Sciatic nerve (tissue), 2 donors: ENCODE measurements at places on chromosomes 12 and 14. TPM values are rescaled to one million over a fixed set of nuclear protein-coding genes. Genes with fewer than 3 reads are reported as not detected.

Gene LALBA
- not detected for total RNA-seq

Gene FSCB
- 0.36 TPM for total RNA-seq

Gene VASH1
- total RNA-seq: 19.3 TPM

Gene RAD51AP1
- total RNA-seq: 1.4 TPM

Gene OASL
- total RNA-seq: 1.3 TPM

Gene TSPAN8
- total RNA-seq: 76.1 TPM

Gene KRT85
- total RNA-seq: not detected

Gene DLGAP5
- 0.31 TPM for total RNA-seq

Gene MGP
- 1,381 TPM for total RNA-seq

Gene IL22
- total RNA-seq: not detected

Gene SCAF11
- total RNA-seq: 156 TPM

Gene GRIP1
- total RNA-seq: 2.5 TPM

DNA sequence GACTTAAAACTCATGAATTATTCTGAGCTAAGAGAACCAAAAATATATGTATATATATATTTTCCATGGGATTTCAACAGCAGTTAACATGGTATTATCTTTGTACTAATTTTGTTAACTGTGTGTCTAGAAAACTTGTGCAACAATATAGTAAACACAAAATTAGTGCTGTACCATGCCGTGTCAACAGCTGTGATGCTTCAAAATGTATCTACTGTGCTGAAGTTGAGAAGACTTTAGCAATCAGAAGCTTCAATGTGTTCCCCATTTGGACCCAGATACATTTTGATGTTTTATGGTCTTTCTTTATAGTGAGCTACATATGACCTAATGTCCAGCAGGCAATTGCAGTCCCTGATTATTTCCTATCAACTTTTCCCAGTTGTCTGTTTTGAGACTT, 405.7 kb downstream of the DIO2 start:
- no peak for DNase-seq

GRCh38 chr14:39367387-39367751, 64.9 kb downstream of the FBXO33 start:
- DNase-seq: no peak

GRCh38 chr12:47165934-47166333, 86.2 kb upstream of the AMIGO2 start:
- DNase-seq: no peak

DNA sequence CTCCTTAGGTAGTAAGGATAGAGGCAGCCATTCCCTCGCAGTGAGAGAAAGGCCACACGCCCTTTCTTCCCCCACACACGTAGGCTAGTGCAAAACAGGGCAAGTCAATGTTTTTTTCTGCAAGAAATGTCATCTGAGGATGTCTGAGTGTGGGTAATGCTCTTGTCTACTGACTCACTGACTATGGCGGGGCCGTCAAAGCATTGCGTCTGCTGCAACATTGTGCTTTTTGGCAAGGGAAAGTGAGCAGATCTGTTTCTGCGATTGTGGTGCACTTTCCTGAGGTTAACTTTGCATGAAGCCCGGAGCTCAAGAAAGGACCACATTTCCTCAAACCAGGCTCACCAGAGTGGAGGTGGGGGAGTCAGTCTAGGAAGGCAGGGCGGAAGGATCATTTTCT, 181.6 kb upstream of the GZMB start:
- DNase-seq: no peak

DNA sequence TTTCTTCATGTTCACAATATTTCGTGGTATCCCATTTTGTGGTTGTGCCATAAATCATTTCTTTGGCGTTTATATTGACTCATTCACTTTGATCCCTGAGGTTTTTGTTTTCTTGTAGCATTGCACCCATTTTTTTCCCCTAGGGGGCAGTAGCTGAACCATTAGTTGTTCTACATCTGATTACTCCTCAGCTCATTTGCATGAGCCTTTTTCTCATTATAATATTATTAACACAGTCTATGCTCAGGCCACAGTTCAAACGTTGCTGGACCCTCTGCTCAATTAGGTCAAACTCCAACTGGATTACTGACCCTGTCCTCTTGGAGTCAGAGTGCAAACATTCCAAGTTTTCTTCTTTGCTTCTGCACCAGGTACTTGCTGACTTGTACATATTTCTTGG, 475.4 kb upstream of the SEL1L start:
- no peak for DNase-seq

DNA sequence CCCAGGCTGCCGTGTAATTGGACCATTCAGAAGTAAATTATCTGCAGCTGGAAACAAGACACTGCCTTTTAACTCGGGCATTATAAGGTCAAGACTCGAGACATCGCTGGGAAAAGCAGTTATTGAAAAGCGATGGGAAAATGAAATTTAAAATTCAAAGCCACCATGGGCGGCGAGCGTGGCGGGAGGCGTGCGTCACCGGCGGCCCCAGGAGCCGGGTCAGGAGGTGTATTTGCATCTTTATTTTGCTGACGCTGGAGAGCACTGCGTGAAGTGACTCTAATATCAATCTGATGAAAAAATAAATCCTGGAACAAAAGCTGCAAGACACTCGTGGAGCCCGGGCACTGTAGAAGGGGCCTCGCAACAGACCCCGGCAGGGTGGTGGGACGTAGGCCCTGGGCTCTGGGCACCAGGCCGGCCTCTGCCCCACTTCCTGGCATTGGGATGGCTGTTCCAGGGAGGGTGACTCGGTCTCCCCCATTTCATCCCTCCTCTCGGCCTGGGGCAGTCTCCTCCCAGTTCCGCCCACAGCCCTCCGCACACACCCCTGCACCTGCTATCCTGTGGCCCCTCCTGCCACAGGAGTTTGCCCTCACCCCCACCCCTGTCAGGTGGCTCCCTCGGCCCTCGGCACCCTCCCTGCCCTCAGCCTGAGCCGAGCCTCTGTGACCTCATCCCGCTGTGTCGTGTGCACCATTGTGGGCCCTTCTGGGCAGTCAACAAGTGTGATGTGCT, 196.2 kb downstream of the KIF26A start:
- DNase-seq: peak; percentile 39

- no peak for DNase-seq
Measured at GRCh38 chr14:74634964-74635363, 22.9 kb upstream of the LTBP2 start.

GRCh38 chr12:14473707-14474287, 93.9 kb downstream of the PLBD1 start:
- DNase-seq: no peak

DNA sequence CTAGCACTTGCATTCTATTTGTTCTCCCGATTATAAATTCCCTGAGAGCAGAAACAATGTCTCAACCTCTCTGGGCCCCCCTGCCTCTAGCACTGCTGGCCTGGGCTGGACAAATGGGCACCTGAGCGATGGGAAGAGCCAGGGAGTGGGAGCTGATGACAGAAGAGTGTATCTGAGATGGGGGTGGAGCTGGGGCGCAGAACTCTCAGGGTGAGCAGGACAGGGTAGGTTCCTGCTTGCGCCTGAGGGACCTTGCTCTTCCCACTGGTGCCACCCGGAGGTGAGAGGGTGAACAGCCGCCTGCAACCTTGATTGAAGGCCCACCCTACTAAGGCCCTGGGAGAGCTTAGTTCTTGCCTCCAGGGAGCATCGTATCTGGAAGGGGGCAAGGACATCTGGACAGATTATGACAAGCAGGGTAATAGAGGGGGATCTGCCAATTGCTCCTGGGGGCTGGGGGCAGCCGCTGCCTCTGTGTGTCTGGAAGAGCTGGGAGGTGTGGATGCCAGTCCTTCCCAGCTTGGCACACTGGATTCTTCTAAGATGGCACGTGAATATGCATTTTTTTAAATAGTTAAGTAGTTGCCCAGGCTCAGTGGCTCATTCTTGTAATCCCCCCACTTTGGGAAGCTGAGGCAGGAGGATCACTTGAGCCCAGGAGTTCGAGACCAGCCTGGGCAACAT, 43.0 kb upstream of the TSPAN9 start:
- DNase-seq: peak; percentile 76

GRCh38 chr12:62694116-62694515, 227.5 kb downstream of the MON2 start:
- DNase-seq: no peak

DNA sequence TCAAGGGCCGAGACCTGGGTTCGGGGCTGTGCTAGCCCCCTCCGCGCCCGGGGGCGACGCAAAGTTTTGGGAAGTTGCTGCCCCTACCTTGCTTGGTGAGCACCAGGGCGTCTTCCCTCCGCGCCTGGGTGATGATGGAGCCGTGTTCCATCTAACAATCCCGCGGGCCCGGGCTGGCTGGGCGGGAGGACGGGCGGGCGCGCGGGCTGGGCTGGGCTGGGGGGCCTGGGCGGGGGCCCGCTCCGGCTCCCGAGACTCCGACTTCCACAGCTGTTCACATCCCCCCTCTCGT, 298 bp downstream of the CTDSP2 start:
- DNase-seq: no peak

DNA sequence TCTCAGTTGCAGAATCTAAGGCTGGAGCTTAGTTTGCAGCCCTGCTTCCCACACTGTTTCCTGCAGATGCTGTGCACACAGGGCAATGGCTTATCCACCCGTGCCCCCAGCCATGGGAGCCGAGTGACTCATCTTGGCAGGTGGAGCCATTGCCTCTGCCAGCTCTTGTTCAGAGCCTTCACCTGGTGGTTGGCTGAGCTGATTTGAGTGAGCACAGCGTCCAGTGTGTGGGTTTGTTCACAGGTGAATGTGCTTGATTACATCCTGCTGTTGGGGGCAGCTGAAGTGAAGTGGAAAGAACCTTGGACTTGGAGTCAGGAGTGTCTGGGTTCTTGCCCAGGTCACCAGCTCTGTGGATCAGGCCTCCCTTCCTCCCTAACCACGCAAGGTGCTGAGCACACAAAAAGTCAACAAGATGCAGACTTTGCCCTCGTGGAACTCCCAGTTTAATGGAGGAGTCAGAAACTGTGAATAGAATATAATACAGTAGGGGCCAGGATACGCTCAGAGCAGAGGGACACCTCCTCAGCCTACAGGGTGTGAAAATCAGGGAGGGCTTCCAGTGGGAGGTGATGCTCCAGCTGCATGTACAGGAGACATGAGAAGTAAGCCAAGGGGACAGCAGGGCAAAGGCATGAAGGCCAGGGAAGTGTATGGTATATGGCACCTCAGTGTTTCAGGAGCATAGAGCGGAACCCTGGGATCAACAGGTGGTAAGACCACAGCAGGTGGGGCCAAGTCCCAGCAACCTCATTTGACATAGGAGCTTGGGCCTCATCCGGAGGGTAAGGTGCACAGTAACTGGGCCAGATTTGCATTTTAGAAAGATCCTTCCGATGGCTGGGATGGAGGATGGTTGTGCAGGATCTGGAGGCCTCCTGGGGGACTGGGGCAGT, 22.8 kb downstream of the JDP2 start:
- no peak for DNase-seq

- DNase-seq: no peak
Measured at GRCh38 chr12:131640525-131640924, 70.4 kb upstream of the SFSWAP start.

DNA sequence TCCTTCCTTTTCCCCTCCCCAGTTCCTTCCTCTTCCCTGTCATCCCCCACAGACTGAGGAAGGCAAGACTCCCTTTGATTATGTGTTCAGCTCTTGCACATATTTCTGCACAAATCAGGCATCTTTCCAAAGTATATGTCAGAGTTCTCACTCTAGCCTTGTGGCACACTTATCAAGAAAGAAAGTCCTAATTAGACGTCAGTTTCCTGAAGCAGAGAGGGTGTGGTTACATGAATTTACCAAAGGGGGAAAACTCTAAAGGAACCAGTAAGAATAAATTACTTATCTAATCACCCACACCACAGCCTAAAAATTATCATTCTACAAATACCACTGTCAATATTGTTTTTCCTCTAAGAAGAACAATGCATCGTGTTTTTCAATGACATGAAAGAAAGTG, 120.7 kb upstream of the GRIP1 start:
- DNase-seq: no peak

DNA sequence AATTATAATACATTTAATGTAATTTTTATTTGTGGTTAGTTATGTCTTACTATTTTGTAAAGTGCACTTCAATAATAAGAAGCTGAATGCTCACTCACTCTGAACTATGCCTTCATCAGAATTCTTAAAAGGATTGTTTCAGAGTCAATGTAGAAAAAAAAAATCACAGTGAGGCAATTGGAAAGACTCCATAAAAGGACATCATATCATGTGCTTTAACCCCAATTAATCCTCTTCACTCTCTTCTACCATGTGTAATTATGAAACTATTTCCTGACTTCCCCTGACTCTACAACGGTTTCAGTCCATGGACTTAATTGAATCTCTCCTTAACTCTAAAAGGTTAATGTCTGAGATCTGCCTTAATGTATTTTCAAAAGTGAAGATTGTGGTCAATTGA, 250.4 kb upstream of the ALG10 start:
- no peak for DNase-seq

DNA sequence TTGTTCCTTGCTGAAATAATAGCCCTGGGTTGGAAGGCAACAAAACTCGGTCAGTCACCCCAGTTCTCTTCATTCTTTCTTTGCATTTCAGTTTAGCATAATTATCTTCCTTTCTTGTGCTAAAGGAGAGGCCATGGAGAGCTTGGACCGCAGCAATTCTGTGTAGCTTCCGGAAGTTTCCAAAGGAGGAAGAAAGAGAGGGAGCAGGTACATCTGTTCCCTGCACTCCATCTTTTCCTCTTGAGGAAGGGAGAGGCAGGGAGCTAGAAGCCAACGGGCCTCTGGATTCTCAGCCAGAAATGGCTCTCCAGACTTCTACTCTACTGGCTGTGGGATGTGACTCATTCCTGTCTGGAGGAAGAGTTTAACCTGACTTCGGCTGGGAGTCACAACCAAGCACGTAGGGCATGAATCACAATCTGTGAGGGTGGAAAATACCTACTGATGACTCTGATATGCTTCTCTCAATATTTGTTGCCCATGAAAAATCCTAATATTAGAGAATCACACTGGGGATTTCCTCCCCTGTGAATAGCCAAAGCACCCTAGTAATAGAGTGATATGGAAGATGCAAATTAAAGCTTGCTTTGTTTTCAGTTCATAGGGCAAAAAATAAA, 17.0 kb downstream of the ANO6 start:
- DNase-seq: no peak

GRCh38 chr14:75570797-75571196, 7.6 kb upstream of the FLVCR2 start:
- no peak for DNase-seq

DNA sequence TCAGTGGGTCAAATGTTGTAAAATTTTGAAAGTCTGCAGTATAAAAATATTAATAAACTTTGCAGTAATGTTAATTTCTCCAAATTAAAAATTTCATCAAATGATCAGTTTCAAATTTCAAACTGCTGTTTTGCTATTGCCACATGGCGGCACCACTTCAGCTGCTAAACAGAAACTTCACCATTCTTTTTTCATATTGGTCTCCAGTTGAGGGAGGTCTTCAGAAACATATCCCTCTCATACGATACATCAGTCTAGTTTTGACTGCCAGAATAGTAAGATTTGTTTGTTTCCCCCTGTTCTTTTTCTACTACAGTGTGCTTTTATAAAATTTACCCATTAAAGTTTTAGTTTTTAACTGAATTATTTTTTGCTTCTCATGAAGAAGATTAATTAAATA, 4.2 kb upstream of the TRHDE start:
- no peak for DNase-seq

DNA sequence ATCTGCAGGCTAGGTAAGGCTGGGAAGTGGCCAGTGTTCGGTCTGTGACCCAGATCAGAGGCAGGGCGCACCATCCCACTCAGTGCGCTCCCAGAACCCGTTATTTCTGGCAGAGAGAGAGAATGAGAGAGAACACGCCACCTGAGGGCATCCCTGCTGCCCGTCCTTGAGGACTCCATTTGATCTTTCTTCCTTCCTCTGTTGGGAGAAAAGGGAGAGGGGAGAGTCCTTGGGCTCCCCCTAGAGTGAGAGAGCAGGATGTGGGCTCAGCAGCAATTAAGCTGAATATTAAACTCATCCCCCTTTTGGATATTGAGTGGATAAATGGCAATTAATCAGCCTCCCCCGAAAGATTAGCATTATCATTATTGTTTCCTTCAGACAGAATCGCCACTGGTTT, 70.6 kb downstream of the IFT43 start:
- no peak for DNase-seq
